ENCODE measurements at places on chromosomes 11 and 22. TPM values are rescaled to one million over a fixed set of nuclear protein-coding genes. Genes with fewer than 3 reads are reported as not detected.
A peak's percentile ranks its signal among the peaks of the same experiment; 100 is the strongest.

MAP6 gene
- total RNA-seq = not detected

AP1B1 gene
- total RNA-seq = 107 TPM

DNA sequence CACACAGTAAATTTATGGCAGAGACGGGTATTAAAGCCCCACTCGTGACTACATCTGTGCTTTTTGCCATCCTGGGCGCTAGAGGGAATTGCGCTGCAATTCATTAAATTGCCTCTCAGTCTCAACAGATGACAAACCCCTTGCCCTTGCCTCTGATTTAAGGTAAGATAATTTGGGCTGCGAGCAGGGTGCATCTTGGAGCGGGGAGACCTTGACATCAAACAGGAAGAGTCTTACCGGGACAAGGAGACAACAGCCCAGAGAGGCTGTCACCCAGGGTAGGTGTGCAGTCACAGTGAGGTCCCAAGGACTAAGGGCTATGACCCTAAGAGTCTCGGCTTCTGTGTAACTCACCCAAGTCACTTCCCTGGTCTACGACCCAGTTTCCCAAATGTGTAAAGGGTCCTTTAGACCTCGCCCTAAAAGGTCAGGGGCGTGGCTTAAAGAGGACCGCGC is 449 bp upstream of the TOM1 start:
- no peak for DNase-seq

GRCh38 chr11:75214411-75214821 is 26.2 kb upstream of the TPBGL start:
- peak; percentile 73 for DNase-seq

DNA sequence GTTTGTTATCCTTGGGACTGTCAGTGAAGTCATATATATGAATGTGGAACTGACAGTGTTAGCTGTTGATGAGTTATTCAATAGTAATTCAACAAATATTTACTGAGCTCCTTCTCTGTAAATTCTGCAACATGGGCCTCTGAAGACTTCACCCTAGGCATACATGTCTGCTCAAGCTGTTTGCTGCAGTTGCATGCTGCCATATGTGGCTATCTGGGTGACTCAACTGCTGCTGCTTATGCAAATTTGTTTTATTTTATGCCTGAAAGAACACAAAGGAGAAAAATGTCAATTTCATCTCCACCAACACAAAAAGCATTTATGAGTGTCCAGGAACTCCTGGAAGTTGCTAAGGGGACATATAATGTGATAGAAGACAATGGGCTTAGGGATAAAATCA is 417.6 kb downstream of the AASDHPPT start:
- no peak for DNase-seq

DNA sequence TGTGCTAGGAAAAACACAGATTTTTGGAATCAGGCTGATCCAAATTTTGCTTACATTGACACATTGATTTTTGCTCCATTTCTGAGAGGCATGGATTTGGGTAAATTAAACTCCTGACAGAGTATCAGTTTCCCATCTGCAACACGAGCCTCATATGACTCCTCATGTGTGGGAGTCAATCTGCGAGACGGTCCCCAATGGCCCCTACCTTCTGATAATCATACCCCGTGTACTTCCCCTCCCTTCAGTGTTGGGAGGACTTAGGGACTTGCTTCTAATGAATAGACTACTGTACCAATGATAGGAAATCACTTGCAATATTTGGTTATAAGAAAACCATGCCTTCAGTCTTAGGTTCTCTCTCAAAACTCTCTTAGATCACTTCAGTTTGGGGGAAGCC is 302.7 kb downstream of the ETS1 start:
- DNase-seq = no peak

TTLL12 gene
- 32.9 TPM for total RNA-seq

- DNase-seq = no peak
These were observed 92.7 kb upstream of the TBCEL start for GRCh38 chr11:120931057-120931779.

DNA sequence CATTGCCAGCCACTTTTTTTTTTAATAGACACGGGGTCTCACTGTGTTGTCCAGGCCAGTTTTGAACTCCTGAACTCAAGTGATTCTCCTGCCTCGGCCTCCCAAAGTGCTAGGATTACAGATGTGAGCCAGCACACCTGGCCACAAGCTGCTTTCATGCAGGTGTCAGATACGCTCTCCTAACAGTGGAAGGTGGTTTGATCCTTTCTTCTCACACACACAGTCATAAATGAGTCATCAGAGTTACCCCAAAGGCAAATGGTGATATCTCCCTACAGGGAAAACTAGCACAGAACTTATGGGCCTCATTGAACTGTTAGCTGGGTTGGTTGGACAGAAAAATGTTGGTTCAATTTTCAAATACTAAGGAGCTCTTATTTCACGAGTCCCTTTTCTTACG is 38.2 kb upstream of the UBASH3B start:
- DNase-seq = no peak

TEX12 gene
- 0.46 TPM for total RNA-seq

SEPTIN3 gene
- total RNA-seq = not detected
